ENCODE measurements at places on chromosomes 12 and 14.

DNA sequence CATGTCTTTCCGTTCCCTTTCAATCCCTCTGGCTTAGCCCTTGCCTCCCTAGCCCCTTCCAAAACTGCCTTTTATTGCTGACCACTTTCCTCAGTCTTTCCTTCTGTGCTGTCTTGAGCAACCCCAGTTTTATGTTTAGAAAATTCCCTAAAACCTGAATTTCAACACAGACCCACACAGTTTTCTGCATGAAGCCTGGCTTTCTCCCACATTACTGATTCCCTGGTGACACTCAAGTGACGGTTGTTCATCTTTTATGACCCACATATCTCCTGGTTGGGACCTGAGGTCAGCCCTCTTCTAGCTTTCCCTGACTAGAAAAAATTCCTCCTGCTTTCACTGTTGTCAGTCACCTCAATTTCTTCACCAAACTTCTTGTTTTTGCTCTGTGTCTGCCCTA is 21.0 kb downstream of the FGD4 start:
- DNase-seq: no peak

- no peak for DNase-seq
These were observed 47.9 kb downstream of the FGD6 start for GRCh38 chr12:95169368-95169767.

DNA sequence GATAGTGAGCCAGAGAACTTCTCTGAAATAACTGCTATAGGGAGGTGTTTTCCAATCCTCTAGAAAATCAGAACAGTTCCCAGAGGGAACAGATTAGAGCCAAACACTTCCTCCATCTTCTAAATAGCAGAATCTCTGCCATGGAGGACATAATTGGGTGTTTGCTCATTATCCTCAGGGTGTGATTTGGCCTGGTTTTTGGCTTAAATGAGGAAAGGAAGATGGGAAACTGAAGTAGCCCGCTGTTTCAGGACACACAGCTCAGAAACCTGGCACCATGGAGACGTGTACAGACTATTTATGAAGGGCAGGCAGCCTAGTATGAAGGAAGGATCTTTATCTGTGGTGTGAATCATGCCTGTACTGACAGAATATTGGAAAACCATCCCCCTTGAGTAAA is 231.7 kb upstream of the PRKD1 start:
- DNase-seq: no peak

GRCh38 chr12:131032082-131032750 is 78.5 kb downstream of the ADGRD1 start:
- no peak for DNase-seq

GRCh38 chr12:65881348-65881961 is 57.2 kb downstream of the HMGA2 start:
- no peak for DNase-seq

GRCh38 chr14:33951183-33951840 is 438 bp upstream of the EGLN3 start:
- DNase-seq: no peak
